ENCODE measurements at places on chromosomes 7 and 10.

- no peak for DNase-seq
These were observed 265.6 kb upstream of the HGF start for GRCh38 chr7:82035456-82035855.

GRCh38 chr7:121954803-121955202 lies 81.8 kb downstream of the PTPRZ1 start:
- no peak for DNase-seq

GRCh38 chr10:11875494-11876281 lies 52.5 kb downstream of the PROSER2 start:
- no peak for DNase-seq

GRCh38 chr7:157788573-157788972 lies 451.8 kb downstream of the DNAJB6 start:
- no peak for DNase-seq

DNA sequence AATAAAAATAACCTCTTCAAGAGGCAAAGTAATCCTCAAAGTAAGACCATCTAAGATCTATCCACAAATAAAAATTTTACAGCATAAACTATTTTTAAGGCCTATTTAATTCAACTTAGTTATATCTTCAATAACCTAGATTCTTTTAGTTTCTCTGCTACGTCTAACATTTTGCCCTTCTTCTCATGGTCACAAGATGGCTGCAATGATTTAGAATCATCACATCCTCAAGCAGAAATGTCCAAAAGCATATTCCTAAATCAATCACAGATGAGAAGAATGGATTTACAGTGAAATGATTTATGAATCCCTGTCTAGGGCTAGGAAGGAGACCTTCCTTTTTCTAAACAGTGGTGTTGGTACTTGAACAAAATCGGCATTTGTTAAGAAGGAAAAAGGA lies 304.7 kb downstream of the ARHGAP12 start:
- no peak for DNase-seq

GRCh38 chr7:99984593-99984992 lies 8.8 kb upstream of the AZGP1 start:
- no peak for DNase-seq

GRCh38 chr10:70405037-70405824 lies 1.3 kb downstream of the EIF4EBP2 start:
- peak; percentile 6 for DNase-seq

- no peak for DNase-seq
These were observed 84.6 kb downstream of the PDGFA start for GRCh38 chr7:434891-435629.

- DNase-seq, result no peak
These were observed 112.1 kb upstream of the KLF6 start for GRCh38 chr10:3897156-3897555.

- DNase-seq, result no peak
These were observed 64.6 kb downstream of the PRTFDC1 start for GRCh38 chr10:24887855-24888231.

DNA sequence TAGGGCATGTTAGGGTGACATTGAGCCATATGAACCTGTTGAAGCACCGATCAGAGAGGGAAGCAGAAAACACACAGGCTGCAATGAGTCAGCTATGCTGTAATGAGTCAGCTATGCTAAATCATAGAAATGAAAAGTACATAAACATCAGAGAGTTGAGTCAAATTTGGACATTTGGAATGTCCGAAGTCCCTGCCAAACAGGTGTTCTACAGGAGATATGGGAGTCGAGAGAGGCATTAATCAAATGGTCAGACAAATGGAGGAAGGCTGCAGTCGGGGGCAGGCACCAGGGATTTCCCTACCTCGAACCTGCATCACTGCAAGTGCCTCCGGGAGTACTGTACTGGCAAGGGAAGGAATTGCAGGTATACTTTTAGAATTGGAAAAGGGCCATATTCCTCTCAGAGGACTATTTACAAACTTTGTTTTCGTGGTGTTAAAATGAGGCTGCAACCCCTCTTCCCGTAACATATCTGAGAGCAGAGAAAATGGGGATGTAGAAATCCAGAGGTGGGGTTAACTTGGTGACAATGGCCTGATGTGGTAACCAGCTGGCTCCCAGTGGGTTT lies 8.8 kb upstream of the ZC3HAV1 start:
- DNase-seq, result no peak

DNA sequence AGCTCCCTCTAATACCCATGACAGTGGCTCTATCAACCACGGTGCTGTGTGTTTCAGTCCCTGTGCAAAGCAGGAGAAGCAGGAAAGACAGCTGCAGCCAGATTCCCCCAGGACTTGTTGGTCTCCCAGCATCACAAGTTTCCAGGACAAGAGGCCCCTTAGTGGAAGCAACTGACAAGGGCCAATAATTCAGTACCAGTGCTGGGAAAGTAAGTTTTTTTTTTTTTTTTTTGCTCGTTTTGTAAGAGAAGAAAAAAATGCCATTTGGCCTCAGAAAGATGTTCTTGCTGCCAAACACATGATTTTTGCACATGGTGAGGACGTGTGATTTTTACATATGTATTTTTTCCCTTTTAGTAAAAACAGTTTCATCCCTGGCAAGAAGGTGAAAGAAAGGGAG lies 284.2 kb upstream of the ZMIZ1 start:
- DNase-seq, result no peak

DNA sequence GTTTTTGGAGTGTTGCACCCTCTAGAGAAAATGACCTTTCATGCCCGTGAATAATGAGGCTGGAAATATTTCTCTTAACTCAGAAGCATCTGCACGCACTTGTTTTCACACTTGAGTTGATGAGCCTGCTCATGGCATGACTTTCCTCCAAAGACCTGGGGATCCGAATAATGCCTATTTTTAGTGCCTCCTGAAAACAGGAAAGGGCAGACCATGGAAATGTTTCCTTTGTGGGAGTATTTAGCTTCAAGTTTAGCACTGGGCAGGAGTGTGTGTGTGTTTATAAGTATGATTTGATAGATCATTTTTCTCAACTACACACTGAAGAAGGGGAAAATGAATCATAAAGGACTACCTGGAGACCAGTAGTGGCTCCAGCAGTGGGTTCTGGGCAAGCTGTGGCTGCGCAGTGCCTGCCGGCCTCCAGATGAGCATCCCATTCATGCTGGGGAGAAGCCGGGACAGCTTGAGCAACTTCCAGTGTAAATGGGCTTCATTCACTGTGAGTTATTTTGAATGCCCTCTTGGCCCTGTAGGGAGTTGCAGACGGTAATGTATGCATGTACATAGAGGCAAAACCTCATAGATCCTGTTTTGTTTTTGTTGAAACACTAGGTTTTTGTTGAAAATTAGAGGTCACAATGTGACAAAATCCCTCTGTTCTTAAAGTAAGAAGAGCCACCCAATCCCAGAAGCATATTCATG lies 117.8 kb upstream of the INSYN2A start:
- DNase-seq, result no peak

DNA sequence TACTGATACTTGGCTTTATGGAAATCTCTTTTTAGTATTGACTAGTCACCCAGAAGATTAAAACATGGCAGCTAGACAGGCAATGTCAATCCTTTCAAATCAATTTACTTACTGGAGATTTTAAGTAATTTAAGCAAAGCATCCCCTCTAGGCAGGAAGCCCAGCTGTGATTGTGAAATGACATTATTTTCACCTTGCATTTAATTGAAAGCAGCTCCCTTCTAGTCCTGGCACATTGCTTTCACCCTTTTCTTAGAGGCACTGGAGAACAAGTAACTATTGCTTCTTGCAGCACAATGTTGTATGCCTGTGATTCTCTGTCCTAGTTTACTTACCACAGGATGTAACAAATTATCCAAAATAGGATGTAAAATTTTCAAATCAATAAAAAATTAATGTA lies 13.3 kb downstream of the ST7 start:
- DNase-seq, result no peak

DNA sequence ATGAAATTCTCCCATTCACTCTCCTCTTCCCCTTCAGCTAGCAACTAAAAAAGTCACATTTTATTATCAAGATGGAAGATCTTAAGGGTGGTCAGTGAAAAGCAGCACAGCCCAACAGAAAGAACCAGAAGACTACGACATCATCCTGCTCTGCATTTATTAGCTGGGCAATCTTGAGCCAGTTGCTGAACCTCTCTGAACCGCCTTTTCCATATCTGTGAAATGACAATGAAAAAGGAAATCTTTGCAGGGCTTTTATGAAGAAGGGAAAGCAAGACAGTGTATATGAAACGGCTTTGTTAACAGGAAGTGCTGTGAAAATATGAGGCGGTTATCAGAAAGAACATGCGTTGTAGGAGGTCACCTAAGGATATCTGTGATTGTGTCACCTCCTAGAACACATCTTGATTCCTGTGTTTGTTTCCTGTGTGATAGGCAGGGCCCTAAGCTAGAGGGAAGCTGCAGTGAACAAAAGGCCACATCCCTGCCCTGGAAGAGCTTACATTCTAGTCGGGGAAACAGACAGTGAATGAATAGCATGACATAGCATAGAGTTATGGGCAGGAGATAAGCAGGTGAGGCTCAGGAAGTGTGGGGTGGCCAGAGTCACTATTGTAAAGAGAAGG lies 36.0 kb upstream of the KCNMA1 start:
- no peak for DNase-seq

Data from stimulated activated CD4-positive, alpha-beta T cell treated with anti-CD3 and anti-CD28 coated beads, Interleukin-4, amount 100 ng/mL, for 1 hour (primary cell).